Stimulated activated CD4-positive, alpha-beta T cell treated with anti-CD3 and anti-CD28 coated beads, Interleukin-12 subunit alpha, Interleukin-12 subunit beta, amount 100 ng/mL, for 4 hours (primary cell): ENCODE measurements at places on chromosomes 2 and 18.

GRCh38 chr2:120539424-120539936, 193.5 kb downstream of the INHBB start:
- DNase-seq, result no peak

GRCh38 chr18:28164771-28165483, 12.0 kb downstream of the CDH2 start:
- no peak for DNase-seq

DNA sequence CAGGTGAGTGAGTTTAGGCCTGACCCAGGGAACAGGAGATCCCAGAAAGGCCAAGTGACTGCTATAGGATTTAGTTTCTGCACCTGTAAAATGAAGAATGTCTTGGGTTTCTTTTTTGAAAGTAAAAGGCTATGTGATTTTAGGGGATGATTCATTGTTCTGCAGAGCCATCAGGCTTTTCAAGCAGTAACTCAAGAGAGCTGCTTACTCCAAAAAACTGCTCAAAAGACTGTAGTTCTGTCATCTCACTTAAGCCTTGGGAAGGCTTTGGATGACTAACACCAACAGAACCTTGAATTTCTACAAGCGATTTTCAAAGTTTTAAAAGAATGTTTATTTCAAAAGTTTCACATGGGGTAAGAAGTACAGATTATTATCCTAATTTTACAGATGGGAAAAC, 165.1 kb downstream of the HAUS1 start:
- DNase-seq, result no peak

- DNase-seq, result no peak
Measured at GRCh38 chr2:77746780-77747179, 224.6 kb upstream of the LRRTM4 start.

DNA sequence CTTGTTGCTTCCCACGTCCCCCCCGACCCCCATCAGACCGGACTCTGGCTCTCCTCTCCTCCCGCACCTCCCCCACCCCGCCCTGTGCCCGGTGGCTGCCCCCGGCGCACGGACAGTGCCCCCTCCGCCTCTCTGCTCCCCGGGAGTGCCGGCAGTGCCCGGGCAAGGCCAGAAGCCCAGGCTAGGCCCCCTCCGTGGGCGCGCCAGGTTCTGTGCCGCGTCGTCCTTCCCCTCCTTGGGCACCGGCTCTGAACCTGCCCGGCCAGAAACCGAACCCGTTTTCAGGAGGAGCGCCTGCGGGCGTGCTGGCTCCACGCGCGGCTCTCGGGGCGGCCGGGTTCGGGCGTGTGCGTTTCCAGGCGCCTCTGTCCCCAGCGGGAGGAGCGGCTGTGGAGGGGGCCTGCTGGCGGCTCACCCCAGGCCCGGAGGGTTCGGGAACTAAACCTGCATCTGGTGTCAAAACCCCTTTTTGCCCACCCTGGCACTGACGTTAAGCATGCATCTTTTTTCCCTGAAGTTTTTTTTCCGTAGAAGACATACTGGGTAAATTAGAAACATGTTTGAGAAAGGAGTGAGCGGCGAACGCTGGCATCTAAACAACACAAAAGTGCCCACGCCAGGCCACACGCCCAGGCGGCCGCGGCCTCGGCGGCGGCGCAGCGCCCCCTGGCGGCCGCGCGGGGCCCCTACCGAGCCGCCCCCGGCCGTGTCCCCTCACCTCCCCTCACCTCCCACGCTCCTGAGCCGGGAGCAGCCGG, 123.9 kb upstream of the SLC1A4 start:
- peak; percentile 49 for DNase-seq

GRCh38 chr18:47280121-47280520, 28.7 kb upstream of the SKOR2 start:
- DNase-seq, result no peak

DNA sequence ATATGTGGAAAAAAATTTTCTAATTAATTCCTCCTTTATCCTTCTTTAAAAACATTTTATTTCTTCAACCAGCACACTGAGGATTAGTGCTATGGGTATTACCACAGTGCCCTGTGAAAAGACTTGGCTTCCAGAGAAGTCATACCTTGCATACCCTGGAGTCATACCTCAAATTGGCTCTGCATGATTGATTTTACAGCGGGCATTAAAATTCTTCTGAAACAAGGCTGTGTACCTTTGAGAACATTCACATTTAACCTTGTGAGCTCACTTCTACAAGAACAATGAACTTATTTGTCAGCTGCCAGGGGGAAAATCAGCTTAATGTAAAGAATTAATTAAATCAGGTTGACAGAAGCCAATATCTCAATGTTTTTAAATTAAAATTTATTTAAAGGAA, 44.6 kb downstream of the SLC35F5 start:
- no peak for DNase-seq

GRCh38 chr2:135164431-135164830, 112.3 kb downstream of the RAB3GAP1 start:
- no peak for DNase-seq

GRCh38 chr18:62070302-62070701, 116.6 kb downstream of the PIGN start:
- no peak for DNase-seq

GRCh38 chr2:171855401-171855800, 38.6 kb downstream of the SLC25A12 start:
- no peak for DNase-seq
